ENCODE measurements at places on chromosomes 6 and 20. TPM values are rescaled to one million over a fixed set of nuclear protein-coding genes. Genes with fewer than 3 reads are reported as not detected.

SYNDIG1 gene
- total RNA-seq = 1.9 TPM

HFE gene
- 14.6 TPM for total RNA-seq

CFAP206 gene
- total RNA-seq = 0.99 TPM

CNKSR3 gene
- 6.5 TPM for total RNA-seq

ENPP5 gene
- total RNA-seq = not detected

BPIFB3 gene
- total RNA-seq = not detected

SGK2 gene
- total RNA-seq = 6.7 TPM

ARFGEF2 gene
- 14.2 TPM for total RNA-seq

HLA-DQB1 gene
- not detected for total RNA-seq

ORC3 gene
- 16.2 TPM for total RNA-seq

CCM2L gene
- total RNA-seq = 0.35 TPM

SULF2 gene
- total RNA-seq = 23.5 TPM

BTBD9 gene
- 1.8 TPM for total RNA-seq

ZNF451 gene
- total RNA-seq = 8.9 TPM

ZNF334 gene
- not detected for total RNA-seq

GINS1 gene
- 34.6 TPM for total RNA-seq

VGLL2 gene
- total RNA-seq = not detected

ECHDC1 gene
- total RNA-seq = 33.7 TPM

TMC2 gene
- not detected for total RNA-seq

UBE3D gene
- 3.2 TPM for total RNA-seq

TFAP2C gene
- total RNA-seq = 13.4 TPM

HLA-F gene
- 6.1 TPM for total RNA-seq

NOX3 gene
- total RNA-seq = not detected

FAM217A gene
- total RNA-seq = not detected

NKX2-2 gene
- not detected for total RNA-seq

IL17A gene
- total RNA-seq = not detected

HAO1 gene
- not detected for total RNA-seq

CLDN20 gene
- not detected for total RNA-seq

PRSS16 gene
- total RNA-seq = 3.2 TPM

Measured in A549 treated with Mapracorat at 1 μM for 4 hours (cell line).